Hematopoietic multipotent progenitor cell treated with erythropoietin and hydrocortisone succinate and interleukin-3 and kit ligand, for 15 days (in vitro differentiated cells): ENCODE measurements at places on chromosomes 12 and 14.

DNA sequence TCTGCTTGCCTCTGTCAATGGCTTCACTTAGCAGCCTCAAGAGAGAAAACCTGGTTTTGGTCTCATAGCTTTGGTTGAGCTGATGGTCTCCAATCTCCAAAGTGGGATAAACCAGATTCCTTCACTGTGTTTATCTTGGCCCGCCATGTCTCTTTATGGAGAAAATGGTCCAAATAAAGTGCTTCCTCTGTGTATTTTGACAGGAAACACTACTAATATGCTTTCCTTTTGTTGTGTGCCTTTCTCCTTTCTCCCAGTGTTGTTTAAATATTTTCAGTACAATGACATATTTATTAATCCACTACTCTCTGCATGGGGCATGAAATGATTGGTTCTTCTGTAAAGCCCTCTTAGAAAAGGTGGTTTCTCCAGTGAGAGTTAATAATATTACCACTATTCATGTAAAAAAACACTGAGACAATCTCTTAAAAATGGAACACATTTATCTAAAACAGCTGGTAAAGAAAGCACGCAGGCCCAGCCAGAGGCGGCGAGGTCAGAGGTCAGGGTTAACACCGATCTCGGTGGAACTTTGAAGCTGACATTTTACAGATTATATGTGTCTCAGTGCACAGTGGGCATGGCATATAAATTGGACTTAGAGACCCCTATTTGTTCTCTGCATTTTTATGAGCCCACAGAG lies 24.2 kb downstream of the TMEM30B start:
- no peak for DNase-seq

- DNase-seq = no peak
Measured at GRCh38 chr12:119068129-119068856, 87.0 kb downstream of the SRRM4 start.

DNA sequence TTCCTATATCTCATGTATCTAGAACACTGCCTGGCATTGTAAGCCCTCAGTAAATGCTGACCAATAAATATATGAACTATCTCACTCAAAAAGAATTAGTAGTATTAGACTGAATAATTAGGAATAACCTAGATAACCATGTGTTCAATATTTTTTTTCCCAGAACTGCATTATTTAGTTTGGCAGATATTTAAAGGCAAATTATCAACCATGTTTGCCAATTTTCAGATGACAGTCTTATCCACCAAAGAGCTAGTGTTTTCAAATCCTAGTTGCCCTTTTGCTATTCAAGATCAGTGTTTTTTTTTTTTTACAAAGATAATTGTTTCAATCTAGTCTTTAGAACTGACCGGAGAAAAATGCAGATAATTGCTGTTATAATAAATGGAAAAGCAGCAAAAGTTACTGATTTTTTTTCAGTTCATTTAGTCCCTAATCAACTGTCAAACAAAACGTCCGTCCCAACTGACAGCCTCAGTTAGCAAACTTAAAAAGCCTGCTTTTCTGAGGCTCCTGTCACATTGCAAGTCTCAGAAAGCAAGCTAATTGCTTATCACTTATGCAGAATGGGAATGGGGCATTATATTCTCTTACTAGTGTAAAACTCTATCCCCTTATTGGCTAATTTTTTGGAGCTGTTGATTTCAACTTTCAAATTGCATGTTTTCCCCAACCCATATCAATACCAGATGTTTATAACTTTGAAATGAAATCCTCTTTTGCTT lies 203.2 kb downstream of the PAWR start:
- DNase-seq = no peak

- DNase-seq = no peak
Measured at GRCh38 chr14:26286913-26287205, 311.0 kb downstream of the NOVA1 start.

GRCh38 chr12:55972042-55972441 lies 1.8 kb upstream of the RAB5B start:
- DNase-seq = no peak

DNA sequence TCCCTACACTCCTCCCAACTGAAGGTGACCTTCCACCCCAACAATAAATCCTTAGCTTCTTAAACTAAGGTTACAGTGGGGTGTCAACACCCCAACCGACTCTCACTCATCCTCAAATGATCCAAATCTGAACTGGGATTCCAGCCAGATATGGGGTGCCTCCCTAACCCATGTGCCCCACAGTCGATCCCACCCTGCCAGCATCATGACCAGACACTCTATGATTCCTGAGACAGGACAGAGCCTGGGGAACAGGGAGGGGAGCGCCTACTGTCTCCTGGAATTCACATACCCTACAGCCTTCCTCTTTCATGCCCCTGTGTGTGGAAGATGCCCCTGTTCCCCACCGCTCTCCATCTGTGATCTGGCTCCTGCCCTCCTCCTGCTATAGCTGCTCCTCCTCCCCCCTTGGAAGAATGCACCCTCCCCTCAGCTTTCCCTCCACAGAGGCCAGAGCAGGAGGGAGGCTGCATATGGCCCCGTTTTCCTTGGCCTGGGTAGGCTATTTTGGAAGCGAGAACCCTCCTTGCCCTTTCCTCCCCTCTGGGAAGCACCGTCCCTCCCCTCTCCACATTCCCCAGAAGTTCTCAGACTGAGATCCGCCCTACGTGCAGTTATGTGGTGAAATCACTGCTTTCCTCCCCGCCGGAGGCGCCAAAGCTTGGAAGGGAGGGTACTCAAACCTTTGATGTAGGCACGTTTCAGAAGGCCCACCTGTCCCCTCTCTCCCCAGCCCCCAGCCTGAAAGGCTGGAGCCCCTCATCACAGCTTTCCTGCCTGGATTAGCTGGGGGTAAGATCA lies 48.0 kb downstream of the SMUG1 start:
- no peak for DNase-seq

DNA sequence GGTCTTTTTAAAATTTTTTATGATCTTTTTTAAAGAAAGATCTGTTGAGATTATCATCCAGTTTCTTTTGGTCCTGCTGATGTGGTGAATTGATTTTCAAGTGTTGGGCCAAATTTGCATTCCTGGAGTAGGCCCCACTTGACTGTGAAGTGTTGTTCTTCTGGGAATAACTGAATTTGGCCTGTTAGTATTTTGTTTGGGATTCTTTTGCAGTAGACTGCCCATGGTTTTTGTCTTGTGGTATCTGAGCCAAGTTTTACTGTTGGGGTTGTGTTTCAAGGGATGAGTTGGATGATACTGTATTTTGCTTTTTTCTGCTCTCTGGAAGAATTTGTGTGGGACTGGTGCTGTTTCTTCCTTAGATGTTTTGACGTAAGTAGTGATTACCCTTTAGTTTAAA lies 4.0 kb upstream of the SYCP3 start:
- no peak for DNase-seq

GRCh38 chr14:65756880-65757279 lies 344.4 kb downstream of the FUT8 start:
- DNase-seq = no peak

- no peak for DNase-seq
Measured at GRCh38 chr12:109998241-109998903, 858 bp upstream of the ANKRD13A start.
